ENCODE measurements at places on chromosomes 5 and 9.

GRCh38 chr9:15936306-15936921 is 383.6 kb downstream of the CCDC171 start:
- DNase-seq: no peak

DNA sequence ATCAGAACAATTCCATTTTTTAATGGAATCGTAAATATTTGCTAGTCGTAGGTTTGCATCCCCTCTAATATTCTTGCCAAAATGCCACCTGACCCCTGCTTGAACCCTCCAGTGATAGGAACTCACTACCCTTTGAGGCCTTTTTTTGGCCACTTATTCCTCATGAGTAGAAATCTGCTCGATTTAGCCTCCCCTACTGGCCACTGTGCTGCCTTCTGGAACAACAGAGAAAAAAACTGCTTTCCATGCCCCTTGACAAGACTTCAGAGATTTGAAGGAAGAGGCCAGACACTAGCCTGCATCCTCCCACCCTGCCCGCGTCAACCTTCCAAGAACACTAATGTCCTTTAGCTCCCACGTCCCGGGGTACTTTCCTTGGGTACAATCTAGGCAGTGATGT is 4.1 kb downstream of the CCDC69 start:
- no peak for DNase-seq

DNA sequence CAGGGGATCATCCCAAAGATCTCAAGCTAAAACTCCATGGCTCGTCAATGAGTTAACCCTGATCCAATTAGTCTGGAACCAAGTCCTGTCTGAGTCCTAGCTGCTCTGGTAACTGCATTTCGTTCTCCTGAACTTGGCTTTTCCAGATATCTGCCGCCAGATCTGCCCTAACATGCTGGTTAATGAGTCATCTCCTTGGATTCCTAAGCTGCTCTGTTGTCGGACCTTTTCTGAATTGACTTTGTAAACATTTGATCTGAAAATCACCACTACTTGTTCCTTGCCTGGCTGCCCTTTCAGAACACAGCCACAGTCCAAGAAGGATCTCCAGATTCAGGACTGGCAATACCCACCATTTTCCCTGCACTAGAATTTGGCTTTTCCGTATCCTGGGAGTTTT is 473.0 kb downstream of the ZSWIM6 start:
- no peak for DNase-seq

- DNase-seq: no peak
Measured at GRCh38 chr9:75152416-75152815, 64.1 kb downstream of the OSTF1 start.

DNA sequence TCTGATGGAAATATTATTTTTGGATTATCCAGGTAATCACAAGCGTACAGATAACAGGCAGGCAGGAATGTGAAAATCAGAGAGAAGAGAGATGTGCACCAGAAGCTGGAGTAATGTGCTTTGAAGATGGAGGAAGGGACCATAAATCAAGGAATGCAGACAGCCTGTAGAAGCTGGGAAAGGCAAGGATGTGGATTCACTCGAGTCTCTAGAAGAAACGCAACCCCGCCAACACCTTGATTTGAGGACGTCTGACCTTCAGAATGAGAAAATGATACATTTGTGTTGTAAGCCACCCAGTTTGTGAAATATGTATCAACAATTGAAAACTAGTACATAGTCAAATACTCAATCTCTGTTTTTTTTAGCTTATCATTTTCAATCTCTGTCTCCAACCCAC is 207.6 kb upstream of the MPDZ start:
- DNase-seq: no peak

DNA sequence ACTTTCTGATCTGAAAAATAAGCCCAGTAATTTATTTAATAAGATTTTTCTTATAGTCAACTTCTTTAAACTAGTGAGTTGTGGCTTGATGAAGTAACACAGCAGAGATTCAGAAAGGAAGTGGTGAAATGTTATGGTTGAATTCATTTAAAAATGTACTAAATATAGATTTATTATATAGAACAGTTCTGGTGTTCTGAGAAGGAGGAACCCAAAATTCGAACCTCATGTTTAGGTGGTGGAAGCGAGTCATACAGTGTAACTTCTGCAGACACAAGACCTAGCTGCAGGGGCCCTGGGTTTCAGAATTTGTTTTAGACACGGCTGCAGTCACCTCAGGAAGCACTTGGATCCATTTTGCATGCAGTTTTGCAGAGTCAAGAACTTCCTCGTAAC is 188.2 kb downstream of the TRIO start:
- no peak for DNase-seq

DNA sequence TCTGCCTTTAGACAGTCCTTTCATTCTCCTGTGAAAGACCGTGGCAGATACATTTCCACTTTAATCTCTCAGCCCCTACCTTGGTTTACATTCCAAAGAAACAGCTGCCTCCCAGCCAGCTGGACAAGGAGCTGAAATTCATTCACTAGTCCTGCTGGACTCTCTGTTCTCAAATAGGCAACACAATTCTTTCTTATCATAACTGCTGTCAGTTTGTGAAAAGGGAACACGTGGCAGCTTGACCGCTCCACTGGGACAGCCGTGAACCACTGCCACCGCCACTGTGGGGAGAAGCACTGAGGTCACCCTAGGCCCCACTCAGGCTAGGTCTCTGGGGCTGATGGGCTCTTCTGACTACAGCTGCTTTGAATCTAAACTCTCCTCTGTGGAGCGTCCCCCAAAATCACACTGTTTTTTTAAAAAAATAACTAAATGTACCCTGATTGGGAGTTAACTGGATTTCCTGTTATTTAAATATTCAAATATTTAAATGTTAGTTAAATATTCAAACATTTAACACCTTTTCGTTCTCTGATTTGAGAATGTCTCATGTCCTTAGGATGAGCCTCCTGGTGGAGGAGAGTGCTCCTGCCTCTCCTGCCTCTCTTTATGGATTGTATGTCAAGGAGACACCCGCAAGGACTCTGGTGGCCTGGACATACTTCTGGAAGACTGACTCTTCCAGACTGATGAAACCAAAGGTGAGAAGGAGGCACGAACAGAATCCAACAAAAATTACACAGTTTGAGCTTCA is 120.1 kb downstream of the BOD1 start:
- no peak for DNase-seq

GRCh38 chr5:172050080-172050479 is 43.6 kb upstream of the FBXW11 start:
- no peak for DNase-seq

GRCh38 chr9:116425244-116425643 is 261.9 kb upstream of the TRIM32 start:
- DNase-seq: no peak

DNA sequence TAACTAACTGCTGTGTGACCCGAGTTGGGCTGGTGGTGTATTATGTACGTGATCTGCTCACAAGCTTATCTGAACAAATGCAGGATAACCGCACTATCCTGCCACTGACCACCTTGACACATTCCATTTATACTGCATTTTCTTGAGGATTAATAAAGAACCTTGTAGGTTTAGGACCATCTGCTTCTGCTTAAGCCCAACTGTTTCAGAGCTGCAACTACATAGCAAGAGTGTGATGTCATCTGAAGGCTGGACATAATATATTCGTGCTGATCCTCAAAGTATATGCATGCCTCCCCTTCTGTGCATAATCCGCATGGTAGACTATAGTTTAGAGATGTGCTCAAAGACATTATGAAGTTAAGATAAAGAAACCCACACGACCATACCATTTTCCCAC is 435.9 kb downstream of the BNC2 start:
- DNase-seq: no peak

DNA sequence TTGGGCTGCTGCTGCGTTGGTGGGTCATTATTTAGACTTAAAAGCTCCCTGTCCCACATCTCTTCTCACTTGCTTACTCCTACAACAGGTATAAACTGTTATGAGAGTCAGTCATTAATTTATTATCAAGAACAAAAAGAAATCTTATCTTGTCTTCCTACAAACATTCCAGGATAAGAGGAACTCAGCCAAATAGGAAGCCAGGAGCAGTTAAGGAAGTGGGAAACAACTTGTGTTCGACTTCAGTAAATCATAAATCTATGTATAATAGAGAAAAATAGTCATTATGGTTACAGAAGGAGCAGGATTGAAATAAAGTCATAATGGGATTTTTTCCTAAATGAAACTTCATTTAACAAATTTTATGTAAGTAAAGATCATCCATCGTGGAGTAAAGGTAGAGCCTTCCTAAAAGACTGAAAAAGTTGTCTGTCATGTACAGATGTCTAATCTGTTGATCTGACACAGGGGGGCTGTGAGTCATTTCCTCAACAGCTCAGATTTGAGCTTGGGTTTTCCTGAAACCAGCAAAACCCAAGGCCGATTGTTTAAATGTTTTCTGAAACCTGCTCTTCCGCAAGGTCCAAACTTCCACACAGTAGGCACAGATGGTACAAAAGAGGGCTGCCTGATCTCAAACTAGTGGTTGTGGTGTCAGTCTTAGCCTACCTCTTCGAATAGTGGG is 25.3 kb upstream of the LRRTM2 start:
- DNase-seq: no peak

DNA sequence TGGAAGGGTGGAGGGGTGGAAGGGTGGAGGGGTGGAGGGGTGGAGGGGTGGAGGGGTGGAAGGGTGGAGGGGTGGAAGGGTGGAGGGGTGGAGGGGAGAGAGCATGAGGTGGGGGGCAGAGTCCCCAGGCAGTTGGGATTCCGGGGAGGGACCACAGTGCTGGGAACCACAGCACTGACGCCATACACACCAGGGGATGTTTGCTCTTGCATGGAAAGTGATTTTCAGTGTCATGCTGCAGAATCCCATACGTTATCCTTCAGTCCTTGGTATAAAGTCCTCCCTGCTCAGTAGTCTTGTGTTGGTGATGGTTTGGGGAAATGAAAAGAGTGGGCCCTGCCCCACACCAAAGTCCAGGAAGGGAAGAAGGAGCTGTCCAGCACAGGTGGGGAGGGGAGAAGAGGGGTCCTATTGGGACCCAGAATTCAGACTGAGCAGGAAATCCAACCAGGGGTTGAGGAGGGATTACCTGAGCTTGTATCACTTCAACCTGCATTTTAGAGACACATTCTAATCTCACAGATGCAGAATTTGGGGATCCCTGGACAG is 5.5 kb upstream of the FIBCD1 start:
- no peak for DNase-seq

- no peak for DNase-seq
Measured at GRCh38 chr9:108863891-108864290, 1.8 kb downstream of the ACTL7A start.

- no peak for DNase-seq
Measured at GRCh38 chr5:106443746-106444145, 1227.0 kb downstream of the EFNA5 start.

- DNase-seq: no peak
Measured at GRCh38 chr5:76472335-76473008, 69.4 kb downstream of the IQGAP2 start.

- DNase-seq: no peak
Measured at GRCh38 chr9:5402217-5402616, 35.5 kb downstream of the PLGRKT start.

DNA sequence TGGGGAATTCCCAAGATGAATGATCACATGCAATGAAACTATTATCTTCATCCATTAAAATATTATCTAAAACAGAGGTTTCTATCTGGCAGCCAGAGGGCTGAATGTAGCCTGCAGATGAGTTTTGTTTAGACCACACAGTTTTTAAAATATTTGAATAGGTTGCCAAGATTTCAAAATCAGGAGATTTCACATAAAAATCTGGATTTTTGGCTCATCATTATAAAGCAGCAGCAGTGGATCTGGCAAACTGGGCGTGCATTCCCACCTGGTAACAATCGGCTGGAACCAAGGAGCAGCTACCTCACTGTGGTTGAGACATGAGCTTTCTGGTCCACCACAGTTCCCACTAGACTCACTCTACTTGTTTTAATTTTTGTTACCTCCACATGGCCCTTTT is 155.1 kb downstream of the BNC2 start:
- DNase-seq: no peak

DNA sequence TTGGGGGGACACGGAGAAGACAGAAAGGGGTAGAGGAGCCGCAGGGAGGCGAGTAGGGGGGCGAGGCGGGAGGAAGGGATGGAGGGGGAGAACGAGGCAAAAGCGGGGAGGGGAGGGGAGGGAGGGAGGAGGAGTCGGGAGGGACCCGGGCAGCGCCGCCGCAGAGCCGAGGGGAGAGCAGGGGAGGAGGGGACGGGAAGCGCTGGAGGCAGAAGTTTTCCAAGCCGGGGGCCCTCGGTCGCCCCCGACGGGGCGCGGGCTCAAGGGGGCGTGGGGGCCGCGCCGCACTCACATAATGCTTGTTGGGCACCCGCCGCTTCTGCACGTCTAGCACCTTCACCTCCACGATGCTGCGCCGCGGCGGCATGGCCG is 353 bp downstream of the SH3PXD2B start:
- peak; percentile 68 for DNase-seq

- no peak for DNase-seq
Measured at GRCh38 chr5:169095976-169096375, 205.0 kb downstream of the SLIT3 start.

- no peak for DNase-seq
Measured at GRCh38 chr9:35606138-35606504, 1.1 kb downstream of the TESK1 start.

DNA sequence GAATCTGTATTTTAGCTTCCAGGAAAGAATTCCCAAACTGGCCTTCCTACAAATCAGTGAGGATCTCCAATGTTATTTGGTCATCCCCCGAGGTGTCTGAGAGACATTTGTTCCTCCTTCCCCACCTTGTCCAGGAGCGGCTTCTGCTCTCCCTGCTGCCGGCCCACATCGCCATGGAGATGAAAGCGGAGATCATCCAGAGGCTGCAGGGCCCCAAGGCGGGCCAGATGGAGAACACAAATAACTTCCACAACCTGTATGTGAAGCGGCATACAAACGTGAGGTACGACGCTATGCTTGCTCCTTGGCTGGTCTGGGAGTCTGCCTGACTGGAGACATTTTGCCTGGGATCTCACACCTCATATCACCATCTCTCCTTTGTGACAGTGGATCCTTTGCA is 160.4 kb downstream of the CFAP90 start:
- DNase-seq: no peak

DNA sequence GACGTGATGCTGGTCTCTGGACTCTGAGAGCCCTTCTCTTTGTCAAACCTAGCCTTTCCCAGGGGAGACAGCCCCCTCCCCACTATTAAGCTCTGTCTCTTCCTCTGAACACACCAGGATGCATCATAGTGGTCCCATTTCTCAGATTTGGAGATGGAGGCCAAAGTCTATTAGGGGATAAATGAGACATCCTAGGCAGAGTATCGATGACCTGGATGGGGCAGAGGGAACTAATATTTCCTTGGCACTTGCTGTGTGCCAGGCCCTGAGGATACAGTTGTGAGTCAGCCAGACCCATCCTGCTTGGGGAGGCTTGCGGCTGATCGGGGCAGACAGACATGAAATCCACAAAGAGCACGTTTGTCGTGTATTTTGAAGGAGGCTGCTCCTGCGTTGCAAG is 5.2 kb downstream of the DNM1 start:
- DNase-seq: no peak

GRCh38 chr5:107468276-107468675 is 202.5 kb downstream of the EFNA5 start:
- DNase-seq: no peak

- DNase-seq: peak; percentile 36
Measured at GRCh38 chr5:31911291-31912265, 262.5 kb downstream of the GOLPH3 start.

GRCh38 chr9:137630126-137630525 is 11.3 kb downstream of the EHMT1 start:
- no peak for DNase-seq

Measured in amygdala (tissue), 56 donors.